Activated CD8-positive, alpha-beta memory T cell treated with anti-CD3 and anti-CD28 coated beads for 1 hour (primary cell): ENCODE measurements at places on chromosomes 4 and X.
A peak's percentile ranks its signal among the peaks of the same experiment; 100 is the strongest.

- DNase-seq = no peak
Measured at GRCh38 chr4:10413177-10413576, 44.0 kb downstream of the ZNF518B start.

GRCh38 chrX:1212532-1212931 is at the start of gene CRLF2:
Gene CRLF2, minus strand, starts transcription at chrX:1212649. Its CDS starts 15 bp downstream, at chrX:1212634.
- no peak for DNase-seq

GRCh38 chr4:140238351-140239056 is 84.5 kb upstream of the MAML3 start:
- DNase-seq = no peak

DNA sequence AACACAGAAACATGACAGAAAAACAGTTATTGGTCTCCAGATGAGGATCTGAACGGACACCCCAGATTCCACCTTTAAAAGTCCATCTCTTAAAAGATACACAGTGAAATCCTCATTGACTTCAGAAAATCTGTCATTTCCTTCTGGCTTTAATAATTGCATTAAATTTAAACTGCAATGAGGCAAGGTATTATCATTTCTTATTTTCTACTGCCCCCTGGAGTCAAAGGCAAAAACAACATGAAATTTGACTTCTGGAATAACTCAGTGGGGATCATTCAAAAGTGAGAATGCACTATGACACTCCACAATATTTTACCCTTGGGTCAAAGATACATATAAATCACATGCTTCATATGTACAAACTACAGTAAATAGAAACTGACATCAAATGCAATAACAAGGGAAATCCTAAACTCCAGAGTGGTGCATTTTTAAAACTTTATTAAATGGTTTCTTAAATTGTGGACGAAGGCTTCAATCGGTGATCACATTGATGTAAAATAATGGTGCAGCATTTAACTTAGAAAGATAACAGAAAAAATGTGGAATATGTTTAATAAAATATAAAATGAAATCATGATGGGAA is 56.4 kb upstream of the SPANXN1 start:
- no peak for DNase-seq

DNA sequence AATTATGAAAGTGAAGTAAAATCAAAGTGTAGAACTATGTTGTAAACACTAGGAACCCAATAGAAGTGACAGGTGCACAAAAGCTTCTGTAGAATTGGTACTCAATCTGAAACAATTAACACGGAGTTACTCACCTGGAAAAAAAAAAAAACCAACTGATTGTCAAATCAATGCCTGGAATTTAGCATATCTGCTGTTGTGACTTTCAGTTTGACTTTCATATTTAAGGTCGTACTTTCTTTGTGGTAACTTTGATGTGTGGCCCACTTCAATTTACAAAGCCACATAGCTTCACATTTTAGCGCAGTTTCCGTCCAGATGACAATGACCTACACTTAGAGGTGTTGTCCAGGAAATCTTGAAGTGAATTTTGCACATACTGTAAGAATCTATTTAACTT is 1124.9 kb downstream of the STIM2 start:
- DNase-seq = no peak

DNA sequence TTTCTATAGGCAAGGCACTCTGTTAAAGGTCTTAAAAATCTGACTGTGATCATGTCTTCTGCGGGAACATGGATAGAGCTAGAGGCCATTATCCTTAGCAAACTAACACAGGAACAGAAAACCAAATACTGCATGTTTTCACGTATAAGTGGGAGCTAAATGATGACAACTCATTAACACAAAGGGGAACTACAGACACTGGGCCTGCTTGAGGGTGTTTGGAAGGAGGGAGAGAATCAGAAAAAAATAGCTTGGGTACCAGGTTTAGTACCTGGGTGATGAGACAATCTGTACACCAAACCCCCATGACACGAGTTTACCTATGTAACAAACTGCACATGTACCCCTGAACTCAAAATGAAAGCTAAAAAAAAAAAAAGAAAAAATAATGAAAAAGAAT is 12.1 kb downstream of the SLC7A11 start:
- no peak for DNase-seq

- DNase-seq = no peak
Measured at GRCh38 chrX:12292996-12293765, 154.9 kb downstream of the FRMPD4 start.

- DNase-seq = no peak
Measured at GRCh38 chrX:54807524-54808108, at the start of gene MAGED2. Gene MAGED2, plus strand, starts transcription at chrX:54807745. Its CDS starts 1,587 bp downstream, at chrX:54809332.

DNA sequence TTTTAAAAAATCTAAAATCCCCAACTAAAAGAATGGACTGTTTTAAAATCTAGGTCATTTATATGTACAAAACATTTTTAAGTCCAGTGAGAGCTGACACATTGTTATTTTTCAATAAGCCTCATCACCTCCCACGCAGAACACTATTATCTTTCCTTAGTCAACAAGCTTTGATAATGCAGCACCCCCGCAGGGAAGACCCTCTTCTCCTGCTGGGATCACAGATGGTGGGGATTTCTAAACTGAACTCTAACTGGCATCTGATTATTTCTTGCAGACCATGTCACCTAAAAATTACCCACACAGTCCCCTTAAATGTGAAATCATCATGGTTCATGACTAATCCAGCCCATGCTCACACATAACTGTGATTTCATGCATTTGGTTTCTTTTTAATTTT is 11.6 kb downstream of the SYTL4 start:
- DNase-seq = no peak

GRCh38 chr4:144480068-144480467 is 165.9 kb upstream of the HHIP start:
- no peak for DNase-seq

DNA sequence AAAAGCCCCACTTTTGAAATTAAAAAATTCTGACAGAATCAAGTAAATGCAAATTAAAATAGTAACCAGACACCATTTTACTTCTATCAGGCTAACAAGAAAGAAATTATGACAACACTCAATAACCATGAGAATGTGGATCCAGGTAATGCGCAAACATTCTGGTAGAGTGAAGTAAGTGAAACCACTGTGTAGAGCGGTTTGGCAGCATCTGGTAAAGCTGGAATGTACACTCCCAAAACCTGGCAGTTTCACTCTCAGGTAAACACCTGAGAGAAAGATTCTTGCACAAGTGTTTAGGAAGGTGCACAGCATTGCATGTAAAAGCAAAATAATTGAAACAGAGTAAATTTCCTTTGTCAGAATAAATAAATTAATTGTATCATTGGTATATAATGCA is 81.8 kb downstream of the TRIML1 start:
- no peak for DNase-seq

DNA sequence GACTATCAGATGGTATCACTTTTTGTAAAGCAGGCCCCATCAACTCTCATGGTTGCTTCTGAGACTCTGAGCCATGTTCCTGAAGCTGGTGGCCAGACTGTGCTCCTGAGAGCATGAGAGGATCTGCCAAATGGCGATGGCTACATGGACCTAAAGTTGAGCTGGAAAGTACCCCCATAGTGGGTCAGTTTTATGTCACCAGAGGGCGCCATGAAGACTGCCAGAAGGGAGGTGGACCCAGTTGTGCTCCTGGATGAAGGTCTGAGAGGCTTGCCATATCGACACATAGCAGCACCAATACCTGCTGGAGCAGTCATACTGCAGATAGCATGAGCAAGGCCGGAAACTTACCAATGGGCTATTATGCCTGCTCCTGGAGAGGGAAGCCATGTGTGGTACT is 105.7 kb downstream of the SLITRK2 start:
- no peak for DNase-seq

DNA sequence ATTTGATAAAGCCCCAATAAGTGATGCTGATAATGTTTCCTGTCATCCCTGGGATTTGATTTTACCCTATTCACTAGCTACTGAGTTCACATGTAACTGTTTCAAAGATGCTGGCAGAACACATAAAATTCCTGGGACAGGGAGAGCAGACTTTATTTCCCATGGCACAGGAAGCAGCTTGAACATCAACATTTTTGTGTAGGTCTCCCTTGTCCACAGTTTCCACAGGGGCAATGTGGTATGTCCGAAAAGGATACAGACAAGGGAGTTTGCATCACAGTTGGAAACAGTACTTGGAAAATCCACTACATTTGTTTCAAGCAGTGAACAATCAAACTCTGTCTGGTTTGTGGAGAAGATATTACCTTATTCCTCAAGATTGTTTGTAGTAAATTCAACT is 129.2 kb upstream of the KLHL4 start:
- DNase-seq = no peak

- no peak for DNase-seq
Measured at GRCh38 chrX:16745659-16746058, 26.2 kb downstream of the SYAP1 start.

DNA sequence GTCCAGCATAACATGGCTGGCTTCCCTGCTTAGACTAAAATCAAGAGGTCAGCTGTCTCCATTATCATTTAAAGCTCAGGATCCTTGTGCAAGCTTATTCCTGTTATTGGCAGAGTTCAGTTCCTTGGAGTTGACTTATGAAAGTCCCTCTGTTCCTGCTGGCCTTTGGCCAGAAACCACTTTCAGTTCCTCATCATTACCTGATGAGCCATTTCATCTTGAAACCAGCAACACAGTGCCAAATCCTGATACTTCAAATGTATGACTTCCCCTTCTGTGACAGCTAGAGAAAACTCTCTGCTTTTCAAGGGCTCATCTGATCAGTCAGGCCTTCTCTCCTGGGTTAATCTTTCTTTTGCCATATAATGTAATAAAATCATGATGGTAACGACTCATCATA is 110.6 kb upstream of the FSTL5 start:
- no peak for DNase-seq

DNA sequence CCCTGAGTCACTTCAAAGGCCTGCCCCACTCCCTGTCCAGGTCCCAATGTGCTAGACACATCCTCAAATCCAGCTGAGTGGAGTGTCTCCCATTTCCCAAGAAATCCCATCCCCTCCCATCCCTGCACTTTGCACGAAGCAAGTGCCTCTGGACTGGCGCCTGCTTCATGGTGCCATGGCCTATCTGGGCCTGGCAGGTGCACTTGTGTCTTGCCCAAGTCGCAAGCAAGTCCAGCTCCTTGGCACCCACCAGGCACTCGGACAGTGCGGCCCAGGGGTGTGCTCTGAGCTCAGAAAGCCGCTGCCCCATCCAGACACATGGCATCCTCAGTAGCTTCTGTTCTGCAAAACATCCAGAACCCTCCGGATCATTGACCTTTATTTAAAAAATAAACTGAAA is 97.4 kb downstream of the DCTD start:
- no peak for DNase-seq

- no peak for DNase-seq
Measured at GRCh38 chr4:132587626-132588025, 561.5 kb upstream of the PCDH10 start.

GRCh38 chr4:26131711-26132110 is 189.1 kb upstream of the RBPJ start:
- DNase-seq = peak; percentile 7

- DNase-seq = no peak
Measured at GRCh38 chrX:153381684-153382532, 19.2 kb downstream of the PNMA6E start.

GRCh38 chrX:68835104-68835442 is 6.3 kb downstream of the EFNB1 start:
- no peak for DNase-seq

DNA sequence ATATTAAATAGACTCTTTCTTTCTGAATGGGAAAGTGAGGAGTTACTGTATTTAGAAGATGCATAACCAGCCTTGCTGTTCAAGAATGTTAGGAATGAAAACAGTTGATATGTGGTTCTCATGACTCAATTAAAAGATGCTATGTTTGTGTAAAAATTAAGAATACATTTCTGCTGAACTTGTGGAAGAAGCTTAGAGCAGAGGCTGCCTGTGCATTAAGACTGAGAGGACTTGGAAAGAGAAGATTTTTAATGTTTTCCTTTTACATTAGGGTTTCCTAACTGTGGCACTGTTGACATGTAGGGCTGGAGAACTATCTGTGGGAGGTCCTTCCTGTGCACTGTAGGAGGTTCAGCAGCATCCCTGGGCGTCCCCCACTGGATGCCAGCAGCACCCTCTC is 137.7 kb downstream of the GPR143 start:
- DNase-seq = no peak

GRCh38 chrX:69060631-69061408 is 104.4 kb downstream of the PJA1 start:
- no peak for DNase-seq

DNA sequence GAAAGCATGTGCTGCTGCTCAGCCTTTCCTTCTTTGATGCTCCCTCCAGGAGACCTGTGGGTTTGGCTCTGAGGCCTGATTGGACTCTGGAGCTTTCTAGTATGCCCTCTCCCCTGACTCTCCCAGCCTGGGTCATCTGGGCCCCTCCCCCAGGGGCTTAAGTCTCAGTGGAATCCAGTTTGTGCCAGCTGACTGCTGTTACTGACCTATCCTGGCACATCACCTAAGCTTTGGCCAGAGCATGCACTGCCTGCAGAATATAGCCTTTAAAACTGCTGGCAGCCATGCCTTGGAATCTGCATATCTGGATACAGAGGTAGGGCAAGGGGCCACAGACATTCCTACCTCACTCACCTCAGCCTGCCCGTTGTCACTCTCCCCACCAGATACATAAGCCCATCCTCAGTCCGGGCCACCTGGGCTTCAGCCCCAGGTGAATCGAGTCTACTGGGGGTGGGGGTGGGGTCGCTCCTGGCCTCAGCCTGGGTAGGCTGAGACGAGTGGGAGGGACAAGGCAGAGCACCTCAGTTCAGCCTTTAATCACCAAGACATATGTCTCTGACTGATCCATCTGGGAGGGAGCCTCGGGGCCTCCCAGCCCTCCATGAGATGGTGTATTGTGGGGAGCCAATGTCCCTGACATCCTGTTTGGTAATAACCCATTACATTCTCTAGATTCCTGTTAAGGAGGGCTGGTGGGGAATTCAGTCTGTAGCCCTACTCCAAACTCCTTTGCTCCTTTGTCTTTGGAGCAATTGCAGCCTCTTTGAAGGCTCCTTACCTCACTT is 61.2 kb downstream of the STARD8 start:
- no peak for DNase-seq

GRCh38 chrX:119482481-119483480 is 14.5 kb downstream of the SLC25A5 start:
- peak; percentile 32 for DNase-seq

DNA sequence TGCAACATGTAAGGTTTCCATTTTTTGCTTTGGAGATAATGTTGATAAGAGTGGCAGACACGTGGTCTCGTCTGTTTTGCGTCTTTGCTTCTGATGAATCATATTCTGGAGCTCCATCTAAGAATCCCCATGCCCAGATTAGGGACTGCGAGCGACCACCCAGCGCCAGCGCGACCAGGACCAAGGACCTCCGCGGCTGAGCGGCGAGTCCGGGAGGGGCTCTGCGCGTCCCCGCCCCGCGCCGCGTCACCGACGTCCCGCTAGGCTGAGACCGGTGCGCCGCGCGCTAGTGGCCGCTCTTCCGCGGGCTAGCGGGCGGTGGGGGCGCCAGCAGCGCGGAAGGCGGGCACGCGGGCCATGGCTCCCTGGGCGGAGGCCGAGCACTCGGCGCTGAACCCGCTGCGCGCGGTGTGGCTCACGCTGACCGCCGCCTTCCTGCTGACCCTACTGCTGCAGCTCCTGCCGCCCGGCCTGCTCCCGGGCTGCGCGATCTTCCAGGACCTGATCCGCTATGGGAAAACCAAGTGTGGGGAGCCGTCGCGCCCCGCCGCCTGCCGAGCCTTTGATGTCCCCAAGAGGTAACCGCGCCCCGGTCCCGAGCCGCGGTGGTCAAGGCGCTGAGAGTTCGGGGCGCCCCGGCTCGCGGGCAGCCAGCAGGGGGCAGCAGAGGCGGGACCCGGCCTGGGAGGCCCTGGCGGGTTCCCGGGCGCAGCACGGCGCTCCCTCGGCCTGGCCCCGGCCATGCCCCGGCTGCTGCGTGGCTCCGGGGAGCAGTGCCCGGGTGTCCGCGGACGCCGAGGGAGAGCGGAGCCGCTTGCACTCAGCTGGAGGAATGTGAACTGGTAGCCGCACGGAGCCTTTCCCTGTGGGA is at the start of gene SRD5A3:
Gene SRD5A3 (plus strand): TSS at position 263 of the 871 bp plus-strand sequence. CDS start 95 bp downstream, at position 358.
- DNase-seq = peak; percentile 34

GRCh38 chrX:41781500-41781899 is 57.5 kb downstream of the GPR82 start:
- DNase-seq = no peak
